ENCODE measurements at places on chromosomes 3 and 15.

GRCh38 chr15:25242166-25242879 lies 196.5 kb downstream of the UBE3A start:
- DNase-seq = no peak

GRCh38 chr3:94101860-94102259 lies 39.0 kb downstream of the NSUN3 start:
- DNase-seq = no peak

GRCh38 chr3:150744041-150744918 lies 18.7 kb downstream of the SIAH2 start:
- DNase-seq = no peak

DNA sequence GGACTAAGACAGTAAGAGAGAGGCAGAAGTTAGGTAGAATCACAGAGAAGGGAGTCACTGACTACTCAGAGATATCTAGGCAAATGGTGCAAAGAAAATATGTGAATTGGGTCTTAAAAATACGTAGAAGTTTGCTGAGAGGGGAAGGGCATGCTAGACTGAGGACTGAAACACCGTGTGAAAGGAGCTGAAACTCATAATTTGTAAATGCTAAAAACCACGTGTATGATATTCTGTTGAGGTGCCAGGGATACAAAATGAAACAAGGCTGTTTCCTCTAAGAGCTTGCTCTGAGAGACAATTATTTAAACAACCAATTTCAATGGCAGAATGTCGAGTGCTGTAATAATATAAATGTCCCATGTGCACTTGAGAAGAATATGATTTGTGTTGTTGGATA lies 47.2 kb downstream of the NCK1 start:
- DNase-seq = no peak

DNA sequence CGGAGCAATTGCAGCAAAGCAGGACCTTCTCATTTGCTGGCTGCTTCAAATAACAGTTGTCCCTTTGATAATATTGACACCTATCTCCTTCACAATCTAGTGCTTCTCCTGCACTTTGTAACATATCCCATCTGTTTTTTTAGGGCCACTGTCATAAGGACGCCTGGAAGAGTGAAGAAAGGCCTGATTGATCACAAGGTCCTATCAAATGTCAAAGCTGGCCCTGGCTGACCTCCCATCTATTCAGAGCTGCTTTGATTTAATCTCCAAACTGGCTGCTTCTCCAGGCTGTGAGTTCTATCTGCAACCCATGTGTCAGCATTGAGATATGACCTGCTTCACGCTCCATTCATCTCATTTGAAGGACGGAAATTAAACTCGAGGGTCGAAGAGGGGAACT lies 601.2 kb upstream of the KCNMB2 start:
- DNase-seq = no peak

DNA sequence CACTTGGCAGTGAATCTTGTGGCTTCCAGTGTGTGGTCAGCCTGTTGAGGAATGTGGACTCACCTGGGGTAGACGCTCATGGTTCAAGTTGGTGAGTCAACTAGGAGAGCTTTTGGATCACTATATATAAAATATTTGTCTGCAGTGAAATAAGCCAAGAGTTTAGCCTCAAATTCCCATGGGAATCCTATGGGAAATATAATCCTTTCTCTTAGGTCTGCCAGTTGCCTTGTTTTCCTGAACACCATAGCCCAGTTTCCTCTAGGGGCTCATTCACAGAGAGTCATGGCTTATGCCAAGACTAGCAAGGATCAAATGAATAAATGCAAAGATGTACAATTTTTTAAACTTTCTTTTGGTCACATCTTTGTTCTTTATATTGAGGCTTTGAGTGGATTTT lies 100.1 kb upstream of the NPHP3 start:
- no peak for DNase-seq

- DNase-seq = no peak
These were observed 23.9 kb downstream of the ALDH1L1 start for GRCh38 chr3:126156468-126156867.

DNA sequence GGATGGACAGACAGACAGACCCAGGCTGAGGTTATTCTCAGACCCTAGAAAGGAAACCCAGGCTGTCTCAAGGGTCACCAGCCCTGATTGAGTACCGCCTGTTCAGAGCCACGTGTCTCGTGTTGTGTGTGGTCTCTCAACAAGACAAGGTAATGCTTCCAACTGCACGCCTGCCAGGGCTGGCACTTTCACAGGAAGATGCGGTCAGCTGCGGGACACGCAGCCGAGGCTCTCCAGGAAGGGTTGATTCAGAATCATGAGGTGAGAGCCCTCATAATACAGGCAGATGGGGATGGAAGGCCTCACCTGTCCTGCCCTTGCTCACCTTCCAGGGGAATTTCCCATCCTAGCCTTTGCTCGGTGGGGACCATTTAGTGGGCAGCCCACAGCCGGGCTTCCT lies 81.4 kb downstream of the TOP2B start:
- DNase-seq = no peak

GRCh38 chr3:45435961-45436360 lies 47.6 kb downstream of the LARS2 start:
- no peak for DNase-seq

- no peak for DNase-seq
These were observed 78.8 kb downstream of the FBN1 start for GRCh38 chr15:48566668-48567067.
